Stimulated activated CD8-positive, alpha-beta memory T cell treated with anti-CD3 and anti-CD28 coated beads, Interleukin-7, amount 100 ng/mL, for 1 hour (primary cell): ENCODE measurements at places on chromosomes 2 and 18.

- DNase-seq: peak; percentile 57
These were observed 64.0 kb upstream of the MAPRE2 start for GRCh38 chr18:34976899-34977837.

GRCh38 chr2:122745603-122746002, 990.2 kb downstream of the TSN start:
- DNase-seq: no peak

DNA sequence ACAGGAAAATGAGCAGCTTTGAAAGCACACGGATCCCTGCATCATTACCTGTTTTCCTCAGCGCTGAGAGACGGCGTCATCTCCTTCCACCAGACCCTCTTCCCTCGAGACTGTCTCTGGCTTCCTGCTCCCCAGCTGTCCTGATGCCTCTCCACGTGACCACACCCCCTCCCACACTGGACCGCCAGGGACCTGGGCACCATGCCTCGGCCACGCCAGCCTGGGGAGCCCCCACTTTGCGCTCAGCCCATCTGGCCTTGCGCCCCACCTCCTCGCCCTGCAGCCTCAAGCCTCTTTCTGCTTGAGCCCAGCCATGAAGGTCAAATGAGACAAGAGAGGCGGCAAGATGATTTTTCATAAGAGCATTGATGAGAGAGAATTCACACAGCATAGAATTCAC, 66.0 kb upstream of the ACKR3 start:
- DNase-seq: no peak

- DNase-seq: no peak
These were observed 265.7 kb downstream of the MTX2 start for GRCh38 chr2:176534798-176535466.

- DNase-seq: no peak
These were observed 23.4 kb downstream of the SNTG2 start for GRCh38 chr2:974054-974453.

- DNase-seq: no peak
These were observed 65.9 kb upstream of the ACTR3 start for GRCh38 chr2:113823716-113824595.
